ENCODE measurements at places on chromosomes 16 and 17.

DNA sequence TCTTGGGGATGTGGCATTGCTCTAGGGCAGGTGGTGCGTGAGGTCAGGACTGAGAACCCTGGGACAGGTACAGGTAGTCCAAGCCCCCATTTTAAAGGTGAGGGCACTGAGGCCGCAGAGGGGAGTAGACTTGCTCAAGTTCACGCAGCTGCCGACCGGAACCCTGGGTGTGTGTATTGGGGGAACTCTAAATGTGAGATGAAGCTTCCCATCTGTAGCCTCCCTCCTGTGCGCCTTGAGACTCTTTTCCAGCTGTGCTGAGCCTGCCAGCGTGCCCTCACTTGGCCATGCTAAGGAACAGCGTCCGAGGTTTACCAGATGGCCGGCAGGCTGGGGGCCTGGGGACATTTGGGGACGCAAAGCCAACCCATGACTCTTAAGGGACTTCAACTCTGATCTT lies 79.0 kb upstream of the CDC42EP4 start:
- DNase-seq, result no peak

DNA sequence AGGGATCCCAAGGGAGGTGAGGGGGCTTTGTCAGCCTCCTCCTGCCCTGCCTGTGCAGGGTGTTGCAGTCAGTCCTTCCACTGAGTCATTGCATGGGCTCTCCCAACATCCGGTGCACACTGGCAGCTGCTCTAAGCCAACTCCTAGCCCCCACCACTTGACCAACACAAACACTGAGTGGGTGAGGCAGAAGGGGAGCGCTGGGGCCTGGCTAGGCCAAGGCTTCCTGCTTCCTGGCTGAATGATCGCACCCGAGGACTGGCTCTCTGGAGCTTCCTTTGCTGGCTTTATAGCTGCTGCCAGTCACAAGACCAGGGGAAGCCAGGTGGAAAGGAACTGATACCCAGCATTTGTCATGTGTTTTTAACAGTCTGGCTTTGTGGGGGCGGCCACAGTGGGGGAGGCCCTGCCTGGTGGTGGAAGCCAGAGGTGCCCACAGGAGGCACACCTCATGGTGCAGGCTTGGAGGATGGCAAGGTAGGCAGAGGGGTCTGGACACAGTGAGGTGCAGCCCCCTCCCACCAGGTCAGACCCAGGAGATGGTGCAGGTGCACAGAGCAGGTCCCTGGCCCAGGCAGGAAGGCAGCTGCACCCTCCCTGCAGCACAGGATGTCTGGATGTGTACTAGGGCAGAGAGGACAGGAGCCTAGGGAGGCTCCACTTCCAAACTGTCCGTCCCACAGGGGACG lies 6.8 kb downstream of the MPG start:
- no peak for DNase-seq

DNA sequence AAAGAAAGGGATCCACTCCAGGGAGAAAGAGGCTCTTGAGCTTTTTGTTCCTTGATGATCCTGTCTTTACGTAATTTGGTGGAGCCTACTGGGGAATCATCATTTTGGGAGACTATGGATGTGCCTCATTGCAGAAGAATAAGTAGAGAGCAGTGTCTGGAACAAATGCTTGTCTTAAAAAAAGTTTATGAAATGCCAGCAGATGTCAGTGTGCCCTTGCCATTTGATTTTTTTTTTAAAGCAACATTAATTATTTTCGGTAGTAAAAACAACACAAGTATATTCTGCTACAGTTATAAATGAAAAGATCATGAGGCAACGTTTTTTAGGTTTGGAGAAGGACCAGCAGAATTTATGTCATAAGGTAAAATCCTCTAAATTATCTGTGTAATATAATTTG lies 934.8 kb upstream of the EEF2KMT start:
- DNase-seq, result no peak

DNA sequence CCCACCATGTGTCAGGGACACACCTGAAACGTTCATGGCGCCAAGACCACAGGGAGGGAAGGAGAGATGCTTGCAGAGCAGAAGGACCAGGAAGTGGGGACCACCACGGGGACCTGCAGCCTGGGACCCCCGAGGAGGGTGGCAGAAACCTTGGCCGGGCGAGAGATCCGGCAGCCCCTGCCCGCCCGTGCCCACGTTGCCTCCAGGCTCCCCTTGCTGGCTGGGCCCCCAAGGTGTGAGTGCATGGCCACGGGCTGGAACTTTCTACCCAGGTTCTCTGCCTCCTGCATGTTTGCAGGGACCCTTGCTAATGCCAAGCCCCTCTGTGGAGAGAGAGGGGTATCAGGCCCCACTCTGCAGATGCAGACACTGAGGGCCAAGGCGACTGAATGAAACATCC lies 50.4 kb downstream of the USP22 start:
- no peak for DNase-seq

DNA sequence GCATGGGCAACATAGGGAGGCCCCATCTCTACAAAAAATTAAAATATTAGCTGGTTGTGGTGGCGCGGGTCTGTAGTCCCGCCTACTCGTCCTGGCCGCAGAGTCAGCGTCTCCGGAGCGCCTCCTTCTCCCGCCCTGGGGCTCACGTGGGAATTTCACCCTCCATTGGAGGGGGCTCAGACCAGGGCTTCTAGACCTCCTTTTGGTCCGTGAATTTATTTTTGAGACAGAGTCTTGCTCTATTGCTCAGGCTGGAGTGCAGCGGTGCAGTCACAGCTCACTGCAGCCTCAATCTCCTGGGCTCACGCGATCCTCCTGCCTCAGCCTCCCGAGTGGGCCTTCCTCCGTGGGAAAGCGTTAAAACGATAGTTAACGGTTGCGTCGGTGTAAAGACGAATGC lies 394 bp upstream of the NME4 start:
- DNase-seq, result no peak

DNA sequence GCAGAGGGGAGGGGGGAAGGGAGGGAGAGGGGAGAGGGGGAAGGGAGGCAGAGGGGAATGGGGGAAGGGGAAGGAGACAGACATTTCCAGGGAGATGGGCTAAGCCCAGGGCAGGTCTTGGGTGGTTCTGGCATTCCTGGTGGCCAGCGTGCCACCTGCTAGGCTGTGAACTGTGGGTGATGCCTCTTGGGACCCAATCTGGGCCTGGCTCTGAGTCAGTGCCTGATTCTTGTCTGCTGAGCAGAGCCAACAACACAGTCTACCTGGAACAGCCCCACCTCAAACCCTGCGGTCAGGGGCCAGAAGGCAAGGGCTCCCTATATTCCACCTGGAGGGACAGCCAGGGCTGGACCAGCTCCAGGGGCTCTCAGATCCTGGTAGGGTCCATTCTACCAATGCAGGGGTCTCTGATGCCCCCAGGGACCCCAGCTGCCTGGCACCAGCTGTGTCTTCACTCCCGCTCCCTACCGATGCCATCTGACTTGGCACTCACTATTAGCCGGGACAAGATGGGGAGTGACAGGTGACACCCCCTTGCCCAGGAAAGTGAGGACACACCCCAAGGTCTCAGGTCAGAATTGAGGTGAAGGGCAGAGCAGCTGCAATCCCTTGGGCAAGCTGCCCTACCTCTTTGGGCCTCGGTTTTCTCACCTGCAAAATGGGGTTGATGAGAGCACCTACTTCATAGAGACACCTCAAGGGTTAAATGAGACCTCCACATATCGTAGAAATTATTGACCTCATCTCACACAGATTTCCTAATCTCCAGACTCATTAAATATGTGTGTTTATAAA lies 87.2 kb downstream of the LITAF start:
- DNase-seq, result no peak

GRCh38 chr17:68200689-68201417 lies 47.0 kb upstream of the AMZ2 start:
- peak; percentile 78 for DNase-seq

DNA sequence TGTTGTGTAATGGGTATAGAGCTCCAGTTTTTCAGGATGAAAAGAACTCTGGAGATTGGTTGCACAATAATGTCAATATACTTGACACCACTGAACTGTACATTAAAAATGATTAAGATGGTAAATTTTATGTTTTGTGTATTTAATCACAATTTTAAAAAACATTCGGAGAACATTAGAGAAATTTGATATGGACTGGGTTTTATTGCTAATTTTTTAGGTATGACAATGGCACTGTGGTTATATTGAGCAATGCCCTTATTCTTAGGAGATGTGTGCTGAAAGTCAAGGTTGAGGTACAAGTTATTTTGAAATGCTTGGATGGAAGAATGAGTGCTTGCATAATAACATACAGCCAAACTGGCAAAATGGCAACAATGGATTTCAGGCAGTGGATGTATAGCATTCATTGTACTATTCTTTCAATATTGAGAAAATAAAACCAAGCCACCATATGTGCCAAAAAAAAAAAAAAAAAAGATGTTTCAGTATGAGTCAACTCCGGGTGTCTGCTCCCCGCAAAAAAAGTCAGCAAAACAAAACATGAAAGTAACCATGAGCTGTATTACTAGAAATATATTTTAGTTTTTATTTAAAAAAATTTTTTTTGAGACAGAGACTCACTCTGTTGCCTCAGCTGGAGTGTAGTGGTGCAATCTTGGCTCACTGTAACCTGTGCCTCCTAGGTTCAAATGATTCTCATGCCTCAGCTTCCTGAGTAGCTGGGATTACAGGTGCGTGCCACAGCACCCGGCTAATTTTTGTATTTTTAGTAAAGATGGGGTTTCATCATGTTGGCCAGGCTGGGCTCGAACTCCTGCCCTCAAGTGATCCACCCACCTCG lies 19.8 kb downstream of the HOXB1 start:
- no peak for DNase-seq

DNA sequence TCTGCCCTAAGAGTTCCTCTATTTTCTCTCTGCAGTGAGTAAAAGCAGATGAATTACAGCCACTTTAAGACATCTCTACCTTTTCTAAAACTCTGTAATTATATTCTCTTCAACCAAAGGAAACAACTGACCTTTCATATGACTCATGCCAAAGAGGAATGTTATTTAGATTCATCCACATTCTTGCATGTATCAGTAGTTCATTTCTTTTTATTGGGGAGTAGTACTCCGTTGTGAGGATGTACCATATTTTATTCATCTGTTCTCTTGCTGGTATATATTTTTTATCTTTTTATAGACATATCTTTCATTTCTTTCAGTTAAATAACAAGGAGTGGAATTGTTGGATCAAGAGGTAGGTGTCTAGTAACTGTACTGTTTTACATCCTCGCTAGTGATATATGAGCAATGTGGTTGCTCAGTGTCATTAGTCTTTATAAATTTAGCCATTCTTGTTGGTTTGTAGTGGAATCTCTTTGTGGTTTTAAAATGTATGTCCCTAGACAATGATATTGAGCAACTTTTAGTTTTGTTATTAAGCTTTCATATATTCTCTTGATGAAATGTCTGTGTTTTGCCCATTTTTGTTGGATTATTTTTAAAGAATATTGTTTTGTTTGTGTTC lies 7.8 kb upstream of the MYH8 start:
- no peak for DNase-seq

- DNase-seq, result no peak
Observed at GRCh38 chr16:4067262-4068001, 48.8 kb downstream of the ADCY9 start.

DNA sequence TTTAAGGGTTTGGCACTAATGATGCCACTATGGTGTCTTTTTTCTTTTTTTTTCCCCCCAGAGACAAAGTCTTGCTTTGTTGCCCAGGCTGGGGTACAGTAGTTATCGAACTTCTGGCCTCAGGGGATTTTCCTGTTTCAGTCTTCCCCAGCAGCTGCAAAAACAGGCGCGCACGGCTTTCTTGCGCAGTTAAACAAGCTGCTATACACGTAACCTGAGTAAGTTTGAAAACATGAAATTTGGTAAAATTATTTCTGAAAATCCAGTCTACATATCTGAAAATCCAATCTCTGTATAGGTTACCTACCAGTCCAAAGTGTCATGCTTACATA lies 11.8 kb downstream of the TEX14 start:
- DNase-seq, result no peak

- no peak for DNase-seq
Observed at GRCh38 chr16:4350365-4350786, 745 bp downstream of the PAM16 start.

DNA sequence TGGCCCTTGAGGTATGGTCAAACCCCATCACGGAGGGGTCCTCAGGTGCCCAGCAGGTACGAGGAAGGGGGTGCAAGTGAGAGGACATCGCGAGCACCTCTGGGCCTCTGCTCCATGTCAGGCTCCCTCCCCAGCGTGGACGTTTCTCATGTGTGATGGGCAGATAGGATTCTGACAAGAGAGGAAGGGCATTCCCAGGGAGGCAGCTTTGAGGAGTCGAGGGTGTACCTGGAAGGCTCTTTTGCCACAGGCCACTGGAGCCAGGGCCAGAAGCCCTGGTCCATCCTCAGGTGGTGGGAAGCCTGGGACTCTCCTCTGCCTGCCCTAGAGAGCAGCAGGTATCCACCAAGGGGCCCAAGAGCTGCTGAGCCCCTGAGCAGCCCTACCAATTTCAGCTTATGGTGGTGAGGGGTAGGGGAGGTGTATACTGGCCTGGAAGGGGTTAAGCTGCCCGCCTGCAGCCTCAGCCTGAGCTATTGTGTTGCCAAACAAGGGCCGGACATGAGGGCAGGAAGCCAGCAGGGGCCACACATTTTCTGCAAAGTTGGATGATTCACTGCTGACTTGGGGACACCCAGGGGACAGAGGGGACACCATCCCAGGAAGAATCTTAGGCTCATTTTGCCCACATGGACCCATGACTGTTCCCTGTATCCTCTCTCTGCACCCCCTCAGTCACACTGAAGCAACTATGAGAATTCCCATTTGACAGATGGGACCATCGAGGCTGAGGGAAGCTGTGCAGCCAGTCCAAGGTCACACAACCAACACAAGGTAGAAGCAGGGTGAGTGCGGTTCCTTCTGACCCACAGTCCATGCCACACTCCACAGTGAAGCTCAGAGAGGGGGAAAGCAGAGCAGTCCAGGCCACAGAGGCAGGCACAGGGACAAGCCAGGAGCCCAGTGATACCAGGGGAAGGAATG lies 1.7 kb downstream of the CDH5 start:
- DNase-seq, result no peak

DNA sequence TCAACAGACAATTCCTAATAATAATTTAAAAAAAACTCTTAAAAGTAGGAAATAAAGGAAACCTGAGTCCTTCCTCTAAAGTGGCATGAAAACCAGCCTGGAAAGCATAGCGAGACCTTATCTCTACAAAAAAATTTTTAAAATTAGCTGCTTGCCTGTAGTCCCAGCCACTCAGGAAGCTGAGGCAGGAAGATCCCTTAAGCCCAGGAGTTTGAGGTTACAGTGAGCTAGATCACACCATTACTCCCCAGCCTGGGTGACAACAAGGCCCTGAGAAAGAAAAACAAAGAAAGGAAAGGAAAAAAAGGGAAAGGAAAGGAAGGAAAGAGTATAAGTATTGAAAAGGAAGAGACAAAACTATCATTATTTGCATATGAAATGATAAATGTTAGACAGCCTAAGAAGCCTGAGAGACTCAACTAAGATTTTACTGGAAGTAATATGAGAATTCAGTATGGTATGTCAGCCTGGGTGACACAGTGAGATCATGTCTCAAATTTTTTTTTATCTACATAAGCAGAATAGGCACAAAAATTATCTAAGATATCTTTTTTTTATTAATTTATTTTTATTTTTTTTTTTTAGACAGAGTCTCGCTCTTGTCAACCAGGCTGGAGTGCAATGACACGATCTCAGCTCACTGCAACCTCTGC lies 113.0 kb downstream of the GOSR1 start:
- no peak for DNase-seq

GRCh38 chr17:14197586-14197985 lies 39.1 kb downstream of the CDRT15 start:
- no peak for DNase-seq

- DNase-seq, result no peak
Observed at GRCh38 chr16:67444259-67445125, 13.6 kb downstream of the HSD11B2 start.

GRCh38 chr16:21239646-21240045 lies 6.1 kb downstream of the ANKS4B start:
- DNase-seq, result no peak
